Omental fat pad (tissue), 4 donors: ENCODE measurements at places on chromosomes 6 and 20. TPM values are rescaled to one million over a fixed set of nuclear protein-coding genes. Genes with fewer than 3 reads are reported as not detected.

The NFKBIL1 gene
- total RNA-seq: 11.0 TPM

The E2F1 gene
- total RNA-seq: 1.4 TPM

The TGM3 gene
- total RNA-seq: not detected

The FAM209B gene
- total RNA-seq: not detected

The CST2 gene
- not detected for total RNA-seq

The LY6G5C gene
- 4.5 TPM for total RNA-seq

The PSMB1 gene
- 187 TPM for total RNA-seq

The CNBD2 gene
- 4.0 TPM for total RNA-seq

The IMPG1 gene
- total RNA-seq: not detected

The COL19A1 gene
- not detected for total RNA-seq

The GSTA1 gene
- total RNA-seq: not detected

The KHDC1L gene
- total RNA-seq: not detected

The PPDPF gene
- 22.2 TPM for total RNA-seq

The STX11 gene
- 115 TPM for total RNA-seq

The ETV7 gene
- total RNA-seq: 1.0 TPM

The RIPPLY2 gene
- not detected for total RNA-seq

The EDN3 gene
- not detected for total RNA-seq

The CPXM1 gene
- total RNA-seq: 74.1 TPM

The PCSK2 gene
- total RNA-seq: 0.63 TPM

The REM1 gene
- total RNA-seq: 1.6 TPM

The PSORS1C1 gene
- 1.3 TPM for total RNA-seq

The TCF21 gene
- total RNA-seq: 7.4 TPM

The FKBP1C gene
- not detected for total RNA-seq

The SEMG1 gene
- not detected for total RNA-seq

The KIAA1755 gene
- 1.9 TPM for total RNA-seq

The DNAH8 gene
- not detected for total RNA-seq

The ULBP3 gene
- total RNA-seq: 1.7 TPM

The VNN1 gene
- 21.4 TPM for total RNA-seq

The NTSR1 gene
- total RNA-seq: 0.24 TPM

The PPIL6 gene
- total RNA-seq: 2.3 TPM

The CCHCR1 gene
- total RNA-seq: 4.7 TPM

The RBBP8NL gene
- total RNA-seq: not detected

The INSM1 gene
- total RNA-seq: not detected

The NKX2-4 gene
- total RNA-seq: not detected

The ANKRD66 gene
- total RNA-seq: not detected

The COL9A1 gene
- not detected for total RNA-seq

The FERMT1 gene
- total RNA-seq: 1.6 TPM

The SLC17A5 gene
- total RNA-seq: 25.6 TPM

The LINC00237 gene
- not detected for total RNA-seq

The TOX2 gene
- 7.1 TPM for total RNA-seq

The PRSS16 gene
- total RNA-seq: not detected

The ARG1 gene
- not detected for total RNA-seq

The NRN1 gene
- 18.6 TPM for total RNA-seq

The TP53TG5 gene
- 0.47 TPM for total RNA-seq

The BMP6 gene
- total RNA-seq: 25.2 TPM

The MC3R gene
- total RNA-seq: not detected

The SCRT2 gene
- total RNA-seq: not detected

The FAM50B gene
- total RNA-seq: 11.7 TPM

The GPR31 gene
- not detected for total RNA-seq

The ZHX3 gene
- 46.3 TPM for total RNA-seq

The TRIM40 gene
- total RNA-seq: not detected

The BMP5 gene
- total RNA-seq: not detected
